Inflammatory macrophage (primary cell): ENCODE measurements at places on chromosomes 2 and 18.

- no peak for DNase-seq
These were observed 320.6 kb upstream of the RAB12 start for GRCh38 chr18:8288472-8289195.

DNA sequence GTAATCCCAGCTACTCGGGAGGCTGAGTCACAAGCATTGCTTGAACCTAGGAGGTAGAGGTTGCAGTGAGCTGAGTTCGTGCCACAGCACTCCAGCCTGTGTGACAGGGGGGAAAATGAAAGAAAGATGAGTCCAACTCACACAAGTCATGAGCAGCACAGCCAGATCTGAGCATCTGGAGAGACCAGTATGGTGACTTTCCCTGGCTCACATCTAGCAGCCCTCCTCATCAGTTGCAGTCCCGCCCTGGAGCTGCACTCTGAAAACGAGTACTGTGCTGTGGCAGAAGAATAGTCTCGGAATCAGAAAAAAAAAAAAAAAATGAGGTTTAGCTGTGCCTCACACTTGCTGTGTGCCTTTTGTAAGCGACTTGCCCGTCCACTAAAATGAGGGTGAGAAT is 74.4 kb upstream of the TRIB2 start:
- DNase-seq, result no peak

DNA sequence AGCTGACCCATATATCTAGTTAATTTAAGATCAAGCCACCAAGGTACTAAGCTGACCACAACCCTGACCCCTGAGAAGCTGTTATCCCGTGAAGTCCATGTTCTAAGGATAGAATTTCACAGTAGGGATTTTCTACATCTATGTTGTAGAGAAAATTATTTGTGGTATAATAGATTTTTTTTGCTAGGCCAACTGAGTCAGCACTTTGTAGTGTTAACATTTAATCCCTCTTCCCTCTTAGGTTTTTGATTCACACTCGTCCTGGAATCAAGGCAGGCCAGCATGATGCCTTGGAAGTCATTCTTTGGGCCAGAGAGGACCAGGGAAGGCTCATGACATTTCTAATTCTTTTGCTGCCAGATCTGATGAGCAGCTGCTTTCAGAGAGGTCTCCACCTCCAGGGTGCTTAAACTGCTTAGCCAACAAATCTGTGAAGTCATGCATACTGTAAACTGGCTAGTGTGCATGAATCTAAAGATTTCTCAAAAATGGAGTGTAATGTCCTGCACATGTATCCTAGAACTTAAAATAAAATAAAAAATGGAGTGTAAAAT is 102.5 kb downstream of the RBM43 start:
- no peak for DNase-seq

GRCh38 chr2:189144700-189145211 is 34.8 kb downstream of the COL5A2 start:
- DNase-seq, result no peak

DNA sequence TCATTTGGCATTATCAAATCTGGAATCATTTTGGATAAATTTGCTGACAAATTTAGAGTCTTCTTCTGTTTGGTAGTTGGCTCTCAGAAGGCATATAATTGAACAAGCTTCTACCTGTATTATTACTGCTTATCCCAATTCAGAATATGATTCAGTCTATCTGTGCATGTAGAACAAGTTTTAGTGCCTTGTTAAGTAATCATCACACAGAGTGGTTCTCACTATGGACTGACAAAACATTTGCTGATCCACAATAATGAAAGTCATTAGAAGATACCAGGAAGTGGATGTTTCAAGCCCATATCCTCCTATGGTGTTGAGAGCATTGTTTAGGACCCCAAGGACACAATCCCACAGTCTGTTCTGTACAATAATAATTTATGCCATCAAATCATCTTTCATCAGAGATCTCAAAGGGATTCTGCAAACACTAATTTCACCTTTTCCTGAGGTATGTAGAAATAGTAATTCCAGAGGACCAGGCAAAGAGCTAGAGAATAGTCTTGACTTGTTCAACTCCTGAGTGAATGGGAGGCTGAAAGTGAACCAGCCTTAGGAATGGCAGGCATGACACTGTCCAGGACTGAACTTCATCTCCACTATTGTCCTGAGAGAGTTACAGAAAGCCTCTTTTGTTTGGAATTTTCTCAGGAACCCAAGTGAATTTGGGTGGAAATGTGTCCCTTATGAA is 29.6 kb upstream of the DSC1 start:
- no peak for DNase-seq

- no peak for DNase-seq
These were observed 93.9 kb downstream of the VWC2L start for GRCh38 chr2:214504599-214505376.

DNA sequence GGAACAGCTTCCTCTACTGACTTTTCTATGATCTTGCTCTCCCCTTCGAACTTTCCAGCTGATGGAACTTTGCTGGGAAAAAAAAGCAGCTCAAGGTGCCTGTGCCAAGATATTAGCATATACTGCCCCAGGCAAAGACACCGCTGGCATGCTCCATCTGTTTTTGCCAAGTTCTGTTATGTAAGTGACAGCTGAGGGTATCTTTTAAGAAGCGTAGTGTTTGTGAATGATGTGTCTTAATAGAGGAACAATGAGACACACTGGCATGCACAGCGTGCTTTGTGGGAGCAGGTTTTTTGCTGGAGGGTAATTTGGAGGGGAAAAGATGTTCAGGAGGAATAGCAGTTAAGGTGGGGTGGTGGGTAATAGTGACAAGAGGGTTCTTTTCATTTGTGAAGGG is 47.8 kb downstream of the SLC4A3 start:
- DNase-seq, result no peak

DNA sequence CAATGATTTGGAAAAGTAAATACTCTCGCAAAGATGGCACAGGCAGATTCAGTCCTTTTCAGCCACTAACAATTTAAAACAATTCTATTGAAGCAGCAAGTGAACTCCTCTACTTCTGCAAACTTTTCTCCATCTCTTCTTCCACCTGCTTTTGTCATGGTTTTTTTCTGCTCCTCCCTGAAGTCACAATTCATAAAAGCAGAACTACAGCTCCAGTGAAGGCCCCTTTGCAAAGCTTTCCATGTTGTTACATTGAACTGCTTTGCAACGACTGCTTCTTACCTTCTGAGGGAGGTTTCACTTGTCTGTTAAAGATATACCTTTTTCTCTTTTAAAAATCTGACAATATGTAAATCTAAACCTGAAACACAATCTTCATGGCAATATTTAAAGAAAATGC is 3.7 kb upstream of the SERTAD2 start:
- DNase-seq, result peak; percentile 32

GRCh38 chr2:62217421-62217820 is 21.5 kb downstream of the B3GNT2 start:
- DNase-seq, result no peak

DNA sequence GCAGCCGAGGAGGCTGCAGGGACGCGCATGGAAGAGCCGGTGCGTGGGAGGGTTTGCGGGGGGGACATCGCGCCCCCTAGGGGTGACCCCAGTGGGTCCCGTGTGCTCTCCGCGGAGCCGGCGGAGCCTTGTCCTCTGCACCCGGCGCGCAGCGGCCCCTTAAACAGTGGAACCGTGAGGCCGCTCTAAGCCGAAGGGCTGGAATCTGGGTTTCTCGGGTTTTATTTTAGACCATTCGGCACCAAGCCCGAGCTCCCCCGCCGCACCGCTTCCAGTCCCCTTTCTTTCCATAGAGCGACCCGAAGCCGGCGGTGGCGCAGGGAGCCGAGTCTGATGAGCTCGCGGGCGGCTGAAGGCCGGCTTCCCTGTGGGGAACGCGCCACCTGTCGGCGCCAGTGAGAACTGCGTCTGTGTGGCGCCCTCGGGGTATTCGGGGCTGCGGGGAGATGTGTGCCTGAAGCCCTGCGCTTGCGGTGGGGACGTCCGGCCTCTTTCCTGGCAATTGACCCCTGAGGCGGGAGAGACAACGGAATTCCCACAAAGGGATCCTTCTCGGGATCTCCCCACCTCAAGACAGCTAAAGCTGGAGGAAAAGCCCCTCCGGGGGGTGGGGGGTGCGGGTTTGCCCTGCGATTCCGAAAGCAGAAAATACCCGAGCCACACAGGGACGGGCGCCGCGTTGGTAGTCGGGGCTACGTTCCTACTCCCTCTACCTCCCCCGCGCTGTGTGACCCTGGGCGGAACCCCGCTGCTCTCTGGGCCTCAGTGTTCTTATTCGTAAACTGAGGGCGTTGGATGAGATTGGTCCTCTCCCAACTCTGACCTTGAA is 8.2 kb upstream of the EN1 start:
- peak; percentile 81 for DNase-seq

- no peak for DNase-seq
These were observed 216.4 kb upstream of the AGAP1 start for GRCh38 chr2:235277485-235277884.

- DNase-seq, result no peak
These were observed 19.0 kb upstream of the FAM178B start for GRCh38 chr2:97005353-97005752.

DNA sequence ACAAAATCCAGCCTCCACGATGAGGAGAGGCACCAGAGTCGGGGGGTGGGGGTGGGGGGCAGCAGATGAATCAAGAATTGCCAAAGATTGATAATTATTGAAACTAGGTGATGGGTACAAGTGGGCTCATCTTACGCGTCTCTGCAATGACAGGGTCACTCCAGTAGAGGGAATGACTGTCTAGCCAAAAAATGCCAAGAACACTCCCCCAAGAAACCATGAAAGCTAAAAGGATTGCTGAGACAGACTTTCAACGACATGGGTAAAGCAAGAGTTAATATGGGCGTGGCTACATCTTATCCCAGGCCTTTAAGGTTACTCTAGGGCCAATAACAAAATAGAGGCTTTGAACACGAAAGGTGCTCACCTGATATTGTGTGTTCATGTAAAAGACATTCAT is 86.5 kb downstream of the STK39 start:
- DNase-seq, result no peak

DNA sequence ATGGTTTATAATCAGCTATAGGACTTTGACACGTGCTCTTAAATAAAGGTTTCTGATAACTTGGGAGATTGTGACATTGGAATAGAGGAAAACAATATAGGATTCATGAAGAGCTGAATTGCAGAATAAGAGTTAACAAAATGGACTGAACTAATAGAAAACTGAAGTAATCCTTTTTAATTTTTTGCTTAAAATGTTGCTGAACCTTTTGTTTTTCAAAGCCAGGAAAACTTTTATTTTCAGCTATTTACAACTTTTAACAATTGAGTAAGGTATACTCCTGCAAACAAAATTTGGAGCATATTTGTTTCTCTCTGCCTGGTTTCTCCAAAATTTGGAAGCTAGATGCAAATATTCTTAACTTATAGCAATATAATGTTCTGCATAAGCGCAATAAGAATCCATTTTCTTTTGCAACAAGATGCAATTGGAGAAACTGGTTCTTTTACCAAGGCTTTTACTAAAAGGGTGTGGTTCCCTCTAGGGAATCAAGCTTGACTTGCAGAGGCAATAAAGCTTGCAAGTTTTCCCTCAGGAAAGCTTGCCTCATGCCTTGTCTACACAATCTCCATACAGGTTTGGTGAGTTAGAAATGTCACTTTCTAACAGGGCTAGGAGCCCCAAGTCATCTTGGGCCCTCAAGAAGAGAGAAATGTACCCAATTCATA is 10.3 kb upstream of the PDK1 start:
- no peak for DNase-seq

- DNase-seq, result no peak
These were observed at the start of gene ASXL3 for GRCh38 chr18:33577685-33578517. TSS of gene ASXL3 (plus strand) at chr18:33578219. CDS start at chr18:33578632, 413 bp downstream.

DNA sequence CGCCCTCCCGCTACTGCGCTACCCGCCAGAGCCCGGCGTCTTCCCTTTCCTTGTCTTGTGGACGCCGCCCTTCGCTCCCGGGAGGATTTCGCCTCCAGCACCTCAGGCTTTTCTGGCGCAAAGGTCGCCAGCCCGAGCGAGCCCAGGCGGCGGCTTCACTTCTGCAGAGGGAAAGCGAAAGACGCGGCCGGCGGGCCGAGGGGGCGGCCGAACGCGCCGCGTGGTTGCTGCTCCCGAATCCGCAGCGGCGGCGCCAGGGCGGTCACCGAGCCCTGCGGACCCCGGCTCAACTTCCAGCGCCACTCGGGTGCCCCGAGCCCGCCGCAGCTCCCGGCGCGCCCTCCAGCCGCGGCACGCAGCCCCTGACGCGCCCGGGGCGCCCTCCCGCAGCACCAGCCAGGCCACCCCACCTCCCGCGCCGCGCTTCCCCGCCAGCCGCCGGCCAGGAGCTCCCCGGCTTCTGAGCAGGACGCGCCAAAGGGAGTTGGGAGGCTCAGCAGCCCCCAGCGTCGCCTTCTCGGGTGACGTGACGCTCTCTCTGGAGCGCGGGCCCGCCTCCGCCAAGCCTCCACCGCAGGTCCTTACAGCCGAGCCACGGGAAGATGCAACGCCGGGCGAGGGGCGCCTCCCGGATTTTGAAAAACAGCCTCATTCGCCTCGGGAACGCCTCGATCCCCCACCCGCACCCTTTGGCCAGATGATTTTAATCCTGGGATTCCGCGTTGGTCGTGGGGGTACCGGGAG is 84.9 kb upstream of the EPB41L3 start:
- DNase-seq, result peak; percentile 48

DNA sequence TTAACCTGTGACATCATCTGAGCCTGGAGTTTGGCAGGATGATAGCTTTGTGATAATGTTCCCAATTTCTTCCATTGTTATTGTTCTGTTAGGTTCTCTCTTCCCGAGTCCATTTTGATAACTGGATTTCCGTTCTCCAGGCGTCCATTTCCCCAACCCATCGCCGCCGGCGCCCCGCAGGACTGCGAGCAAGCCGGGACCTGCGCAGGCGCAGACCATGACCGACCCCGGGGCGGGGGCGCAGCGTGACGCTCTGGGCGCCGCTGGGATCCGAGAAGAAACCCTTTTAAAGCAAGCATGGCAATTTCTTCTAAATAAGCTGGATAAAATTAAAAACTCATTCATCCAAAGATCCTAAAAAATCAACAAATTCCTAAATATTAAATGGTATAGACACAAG is at the start of gene SLC25A52:
SLC25A52 (minus strand) TSS at position 186 of the 400 bp plus-strand sequence. CDS start 219 bp downstream, outside the sequence.
- DNase-seq, result no peak

DNA sequence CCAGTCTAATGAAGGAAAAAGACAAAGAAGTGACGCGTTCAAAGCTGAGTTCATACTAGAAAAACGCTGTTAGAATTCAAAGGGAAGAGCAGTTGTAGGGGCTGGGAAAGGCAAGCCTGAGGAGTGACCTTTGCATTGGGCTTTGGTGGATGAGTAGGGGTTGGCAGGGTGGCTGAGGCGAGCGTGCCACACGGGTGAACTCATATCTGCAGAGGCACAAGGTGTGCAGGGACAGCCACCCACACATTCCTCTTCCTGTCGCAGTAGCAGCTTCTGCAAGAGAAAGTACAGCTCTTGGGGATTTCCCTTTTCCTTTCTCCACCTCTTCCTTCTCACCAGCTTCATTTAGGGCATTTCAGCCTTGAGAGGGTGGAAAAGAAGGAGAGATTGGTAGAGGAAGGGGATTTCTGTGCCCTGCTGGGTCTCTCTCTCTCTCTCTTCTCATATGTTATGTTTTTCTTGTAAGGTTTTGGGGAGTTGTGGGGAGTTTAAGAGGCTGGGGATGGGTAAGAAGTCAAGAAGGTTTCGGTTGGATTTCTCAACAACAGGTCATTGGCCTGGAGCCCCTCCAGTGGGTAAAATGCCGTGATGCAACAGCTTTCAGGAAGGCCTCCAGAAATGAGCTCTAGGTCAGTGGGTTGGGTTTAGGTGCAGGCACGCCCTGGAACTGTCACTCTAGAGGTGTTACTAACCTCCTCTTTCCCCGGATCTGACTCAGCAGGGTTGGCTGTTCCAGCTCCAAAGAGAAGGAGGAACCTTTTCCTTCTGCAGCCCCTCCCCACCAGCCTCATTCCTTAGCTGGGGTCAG is 40.1 kb downstream of the ODC1 start:
- peak; percentile 84 for DNase-seq

- DNase-seq, result no peak
These were observed 74.1 kb downstream of the CELF4 start for GRCh38 chr18:37491526-37491925.

GRCh38 chr2:42092084-42092996 is 44.5 kb downstream of the PKDCC start:
- peak; percentile 91 for DNase-seq
